Eye (tissue), 1 donor: ENCODE measurements at places on chromosomes 1 and 21.

- no peak for DNase-seq
Measured at GRCh38 chr21:44819283-44820243, 1.7 kb upstream of the SUMO3 start.

- DNase-seq, result no peak
Measured at GRCh38 chr1:77218477-77219165, 609 bp downstream of the PIGK start.

DNA sequence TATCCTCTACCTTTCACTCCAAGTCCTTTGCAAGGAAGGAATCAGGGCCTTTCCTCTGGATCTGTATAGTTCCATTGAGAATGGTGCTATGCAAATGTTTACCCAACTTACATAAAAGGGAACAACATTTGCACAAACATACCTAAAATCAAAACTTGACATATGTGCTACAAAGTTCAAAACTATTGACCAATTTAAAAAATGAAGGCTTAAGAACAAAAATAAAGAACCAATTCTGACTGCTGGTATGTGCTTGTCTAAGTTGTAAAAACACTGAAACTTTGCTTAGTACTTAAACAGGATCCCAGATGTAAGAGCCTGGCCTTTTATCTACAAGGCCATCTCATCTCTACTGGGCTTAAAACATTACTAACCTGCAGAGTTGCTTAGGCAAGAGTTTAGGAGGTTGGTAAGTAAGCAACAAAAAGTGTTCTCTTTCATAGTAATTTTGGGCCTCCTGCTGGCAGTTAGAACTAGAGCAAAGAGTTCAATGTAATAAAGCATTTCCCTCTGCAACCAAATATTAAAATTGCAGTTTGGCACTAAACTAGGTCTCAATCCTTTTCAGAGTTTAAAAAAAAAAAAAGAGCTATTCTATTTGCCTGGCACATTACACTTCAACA is 2.0 kb downstream of the SCMH1 start:
- peak; percentile 39 for DNase-seq

- peak; percentile 83 for DNase-seq
Measured at GRCh38 chr1:94884106-94884505, 42.8 kb downstream of the CNN3 start.

- DNase-seq, result no peak
Measured at GRCh38 chr1:46118856-46119255, 13.6 kb downstream of the PIK3R3 start.

DNA sequence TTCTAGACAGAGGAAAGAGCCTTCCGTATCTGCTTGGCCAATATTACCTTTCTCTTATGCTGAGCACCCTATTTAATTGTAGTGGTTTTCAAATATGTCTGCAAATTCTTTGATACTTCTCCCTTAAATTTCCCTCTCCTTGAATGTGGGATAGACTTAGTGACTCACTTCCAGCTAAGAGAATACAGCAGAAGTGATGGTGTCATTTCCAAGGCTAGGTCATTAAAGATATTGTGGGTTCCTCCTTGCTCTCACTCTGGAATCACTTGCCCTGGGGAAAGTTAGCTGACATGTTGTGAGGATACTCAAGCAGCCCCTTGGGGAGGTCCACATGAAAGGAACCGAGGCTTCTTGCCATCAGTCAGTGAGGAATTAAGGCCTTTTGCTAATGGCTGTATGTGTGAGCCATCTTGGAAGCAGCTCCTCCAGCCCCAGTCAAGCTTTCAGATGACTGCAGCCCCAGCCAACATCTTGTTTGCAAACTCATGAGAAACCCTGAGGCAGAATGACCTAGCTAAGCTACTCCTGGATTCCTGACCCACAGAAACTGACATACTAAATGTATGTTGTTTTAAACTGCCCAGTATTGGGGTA is 8.1 kb upstream of the CITED4 start:
- DNase-seq, result no peak

DNA sequence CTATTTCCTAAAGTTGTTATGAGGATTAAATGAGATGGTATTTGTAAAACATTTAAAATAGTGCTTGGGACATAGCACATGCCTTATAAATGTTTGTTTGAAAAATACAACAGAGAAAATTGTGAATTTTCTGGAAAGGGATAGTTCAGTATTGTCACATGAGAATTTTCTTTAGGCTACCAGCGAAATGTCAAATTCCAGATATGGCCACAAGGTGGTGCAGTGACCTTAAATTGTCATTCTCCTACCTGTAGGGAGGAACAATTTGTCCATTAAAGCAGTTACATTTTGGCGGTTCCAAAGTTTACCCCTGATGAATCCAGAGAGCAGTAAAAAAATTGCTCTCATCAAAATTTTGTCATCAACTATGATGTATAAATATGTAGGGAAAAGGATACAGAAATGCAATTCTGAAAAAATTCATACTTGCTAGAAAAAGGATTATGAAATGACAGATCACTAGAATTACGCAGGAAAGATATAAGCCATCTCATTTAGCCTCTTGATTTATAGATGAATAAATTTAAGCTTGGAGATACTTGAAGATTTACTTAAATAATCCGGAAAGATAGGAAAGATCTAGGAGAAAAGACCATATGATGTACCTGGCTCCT is 50.2 kb upstream of the TSHB start:
- peak; percentile 83 for DNase-seq

DNA sequence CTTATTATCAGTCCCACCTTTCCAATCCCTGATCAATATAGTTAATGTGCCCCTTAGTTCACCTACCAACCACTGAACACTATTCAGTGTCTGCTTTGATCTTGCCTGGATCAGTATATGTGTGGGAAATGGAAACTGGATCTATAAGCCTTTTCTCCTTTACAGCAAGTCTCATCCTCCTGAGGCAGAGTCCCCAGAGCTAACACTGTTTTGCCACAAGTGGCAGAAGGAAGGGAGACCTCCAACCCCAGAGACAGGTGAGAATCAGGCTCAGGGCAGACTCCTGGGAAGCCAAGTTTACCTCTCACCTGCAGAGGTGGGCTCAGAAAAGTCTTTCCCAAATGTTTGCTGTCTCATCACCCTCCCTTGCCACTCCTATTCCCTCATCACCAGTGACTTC is at the start of gene OR6N2:
Gene OR6N2 (minus strand): TSS at position 101 of the 400 bp plus-strand sequence. CDS start 3,569 bp downstream, outside the sequence.
- no peak for DNase-seq

DNA sequence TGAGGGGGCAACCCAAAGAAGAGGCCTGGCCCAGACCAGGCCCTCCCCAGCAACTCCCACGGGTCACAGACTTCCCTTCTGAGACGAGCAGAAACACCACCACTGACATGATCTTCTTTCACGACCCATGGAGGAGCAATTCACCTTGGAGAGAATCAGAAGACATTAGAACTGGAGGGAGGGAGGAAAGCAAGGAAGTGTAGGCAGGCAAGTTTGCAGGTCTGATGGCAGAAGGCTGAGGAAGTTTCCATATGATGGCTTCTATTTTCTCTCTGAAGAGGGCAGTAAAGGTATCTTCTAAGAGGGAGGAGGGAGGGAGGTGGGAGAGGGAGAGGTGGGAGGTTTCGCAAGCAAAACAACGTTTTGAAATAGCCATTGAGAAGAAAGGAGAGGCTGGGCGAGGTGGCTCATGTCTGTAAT is 1.4 kb upstream of the UBXN10 start:
- DNase-seq, result no peak

DNA sequence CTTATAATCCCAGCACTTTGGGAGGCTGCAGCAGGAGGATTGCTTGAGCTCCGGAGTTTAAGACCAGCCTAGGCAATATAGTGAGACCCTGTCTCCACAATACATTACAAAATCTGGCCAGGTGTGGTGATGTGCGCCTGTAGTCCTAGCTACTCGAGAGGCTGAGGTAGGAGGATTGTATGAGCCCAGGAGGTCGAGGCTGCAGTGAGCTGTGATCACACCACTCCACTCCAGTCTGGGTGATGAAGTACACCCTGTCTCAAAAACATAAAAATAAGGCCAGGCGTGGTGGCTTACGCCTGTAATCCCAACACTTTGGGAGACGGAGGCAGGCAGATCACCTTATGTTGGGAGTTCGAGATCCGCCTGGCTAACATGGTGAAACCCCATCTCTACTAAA is 27.7 kb downstream of the L1TD1 start:
- DNase-seq, result no peak

GRCh38 chr1:184861755-184862336 is 107.2 kb upstream of the EDEM3 start:
- no peak for DNase-seq
